NCI-H2081 (cell line): ENCODE measurements at places on chromosomes 6 and 20.

DNA sequence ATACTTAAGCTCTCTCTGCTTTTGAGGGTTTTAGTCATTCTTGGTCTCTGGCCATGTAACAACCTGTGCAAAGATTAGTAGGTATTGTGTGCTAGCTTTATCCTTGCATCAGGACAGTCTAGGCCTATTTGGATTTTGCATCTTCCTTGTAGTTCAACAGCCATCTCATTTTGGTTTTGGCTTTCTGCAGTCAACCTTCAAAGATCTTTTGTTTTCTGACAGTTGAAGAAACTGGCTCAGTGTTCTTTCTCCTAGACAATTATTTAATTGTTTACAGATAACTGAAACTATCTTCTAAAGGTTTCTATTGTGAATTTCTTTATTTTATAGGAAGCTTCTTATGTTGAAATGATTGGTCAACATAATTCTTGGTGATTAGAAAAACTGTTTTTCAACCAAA, 307.5 kb downstream of the CDKAL1 start:
- no peak for DNase-seq

DNA sequence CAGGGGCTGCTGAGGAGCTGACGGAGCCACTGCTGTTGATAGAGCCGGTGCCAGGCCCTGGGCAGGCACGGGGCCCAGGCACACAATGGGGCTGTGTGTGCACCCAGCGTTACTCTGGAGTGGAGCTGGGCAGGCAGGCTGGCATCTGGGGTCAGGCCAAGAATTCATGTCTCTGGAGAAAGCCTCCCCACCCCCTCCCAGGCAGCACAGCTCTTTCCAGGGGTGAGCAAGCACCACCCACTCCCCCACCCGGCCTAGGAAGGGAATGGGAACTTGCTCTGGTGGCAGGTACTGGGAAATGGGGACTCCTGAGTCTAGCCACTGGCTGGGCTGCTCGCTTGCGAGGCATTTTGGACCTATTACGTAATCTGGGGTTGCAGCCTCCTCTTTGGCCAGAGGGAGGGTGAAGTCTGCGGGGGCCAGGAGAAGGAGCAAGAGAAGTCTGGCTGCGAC, 22.7 kb downstream of the TFEB start:
- no peak for DNase-seq

GRCh38 chr20:23361119-23361475, 885 bp upstream of the GZF1 start:
- no peak for DNase-seq

- peak; percentile 41 for DNase-seq
These were observed 31.0 kb downstream of the POM121L2 start for GRCh38 chr6:27281105-27281539.

DNA sequence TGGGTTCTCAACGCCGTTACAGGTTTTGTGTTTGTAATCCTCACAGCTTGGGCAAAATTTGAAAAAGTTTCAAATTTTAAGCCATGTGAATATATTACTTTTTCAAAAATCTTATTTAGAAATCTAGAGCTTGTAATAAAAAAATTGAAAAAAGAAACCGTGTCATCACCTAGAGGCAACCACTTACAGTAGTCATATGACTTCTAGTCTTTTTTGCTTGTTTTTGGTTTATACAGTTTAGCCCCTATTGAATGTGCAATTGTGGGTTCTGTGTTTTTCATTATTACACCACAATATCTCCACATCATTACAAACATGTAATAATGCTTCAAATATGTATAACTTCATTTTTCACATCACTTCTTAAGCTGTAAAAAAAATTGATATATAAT, 888 bp downstream of the DYNLRB1 start:
- no peak for DNase-seq

GRCh38 chr6:67687396-67687795, 947.7 kb upstream of the ADGRB3 start:
- no peak for DNase-seq

DNA sequence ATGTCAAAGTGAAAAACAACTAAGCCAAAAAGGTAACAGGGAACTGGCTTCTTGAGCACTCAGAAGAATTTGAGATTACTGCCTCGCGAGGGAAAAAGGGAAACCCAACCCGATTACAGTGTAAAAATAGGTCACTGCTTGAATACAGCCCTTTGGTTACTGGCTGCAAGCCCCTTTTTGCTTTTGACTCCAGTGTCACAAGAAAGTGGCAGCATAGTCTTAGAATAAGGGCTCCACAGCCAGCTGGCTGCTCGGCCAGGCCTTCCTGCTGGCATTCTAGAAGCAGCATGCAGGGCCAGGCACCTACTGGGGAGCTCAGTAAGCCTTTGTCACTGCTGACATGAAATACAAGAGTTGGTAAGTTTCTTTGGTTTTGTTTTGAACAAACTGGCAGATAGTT, 83.0 kb downstream of the ZHX3 start:
- DNase-seq = no peak

DNA sequence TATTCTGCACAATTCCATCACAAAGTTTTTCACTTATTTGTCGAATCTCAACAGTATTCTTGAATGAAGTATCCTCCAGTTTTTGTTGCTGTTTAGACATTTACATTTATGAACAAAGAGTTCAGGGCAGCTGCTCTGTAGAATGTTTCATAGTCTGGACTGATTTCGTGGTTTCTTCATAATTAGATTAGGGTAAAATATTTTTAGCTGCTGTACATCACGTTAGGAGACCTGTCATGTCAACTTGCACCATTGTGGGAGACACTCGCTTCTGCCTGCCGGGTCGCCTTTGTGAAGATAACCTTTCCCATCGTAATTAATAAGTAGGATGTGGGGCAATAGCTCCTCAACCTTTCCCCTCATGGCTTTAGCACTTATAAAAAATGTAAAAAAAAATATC, 27.5 kb upstream of the RPS6KA2 start:
- no peak for DNase-seq

DNA sequence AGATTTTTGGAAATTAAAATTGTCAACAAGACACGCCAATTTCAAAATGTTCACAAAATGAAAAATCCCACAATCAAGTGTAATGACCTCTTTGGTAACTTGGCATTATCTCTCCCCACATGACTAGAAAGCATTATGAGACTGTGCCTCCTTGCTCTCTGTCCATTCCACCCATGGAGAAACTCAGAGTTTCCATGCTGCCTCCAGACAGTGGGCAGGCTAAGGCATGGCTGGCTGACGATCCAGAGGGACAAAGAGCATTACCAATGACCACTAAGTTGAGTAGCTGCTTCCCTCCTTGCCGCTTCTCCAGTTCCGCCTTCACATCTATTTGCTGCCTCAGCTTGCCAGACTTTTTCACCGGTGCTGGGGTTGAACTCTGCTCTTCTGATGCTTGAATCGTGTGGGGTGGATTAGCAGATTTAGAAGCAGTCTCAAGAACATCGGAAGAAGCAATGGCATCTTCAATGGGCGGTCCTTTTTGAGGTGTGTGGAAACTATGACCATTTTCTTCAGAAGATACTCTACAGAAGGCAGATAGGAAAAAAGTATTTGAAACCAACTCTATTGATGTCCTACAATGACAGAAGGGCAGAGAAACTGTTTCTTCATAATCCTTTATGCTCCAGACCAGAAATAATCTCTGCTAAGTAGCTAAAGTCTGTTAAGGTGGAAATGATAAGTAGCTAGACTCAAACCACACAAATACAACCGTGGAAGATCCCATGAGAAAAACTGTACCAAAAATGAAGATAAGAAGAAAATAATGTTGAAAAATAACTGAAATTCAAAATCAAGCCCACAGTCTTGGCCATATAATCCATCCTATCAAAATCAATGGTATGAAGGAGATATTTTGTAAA, 47.5 kb upstream of the ALDH8A1 start:
- no peak for DNase-seq

- DNase-seq = no peak
These were observed 53.8 kb downstream of the GINS1 start for GRCh38 chr20:25461281-25461650.

- peak; percentile 70 for DNase-seq
These were observed 3.2 kb upstream of the EEF1A2 start for GRCh38 chr20:63501818-63502670.

- no peak for DNase-seq
These were observed 135.9 kb downstream of the SOX4 start for GRCh38 chr6:21729431-21729830.

- DNase-seq = no peak
These were observed 70.6 kb downstream of the CTNNBL1 start for GRCh38 chr20:37764333-37764935.

DNA sequence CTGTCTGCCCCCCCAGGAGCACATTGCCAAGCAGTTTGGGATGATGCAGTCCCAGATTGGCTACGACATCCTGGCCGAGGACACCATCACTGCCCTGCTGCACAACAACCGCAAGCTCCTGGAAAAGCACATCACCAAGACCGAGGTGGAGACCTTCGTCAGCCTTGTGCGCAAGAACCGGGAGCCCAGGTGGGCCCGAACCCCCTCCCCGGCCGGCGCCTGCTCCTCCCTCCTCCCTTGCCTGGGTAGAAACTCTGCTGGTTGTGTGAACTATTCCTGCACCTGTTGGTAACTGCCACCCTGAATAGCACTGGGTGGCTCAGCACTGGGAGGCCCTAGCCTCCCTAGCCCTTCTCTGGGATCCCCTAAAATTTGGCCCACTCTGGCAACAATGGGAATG, 43.7 kb downstream of the UQCC2 start:
- no peak for DNase-seq

- DNase-seq = no peak
These were observed 382.7 kb downstream of the UTRN start for GRCh38 chr6:144667532-144668503.

DNA sequence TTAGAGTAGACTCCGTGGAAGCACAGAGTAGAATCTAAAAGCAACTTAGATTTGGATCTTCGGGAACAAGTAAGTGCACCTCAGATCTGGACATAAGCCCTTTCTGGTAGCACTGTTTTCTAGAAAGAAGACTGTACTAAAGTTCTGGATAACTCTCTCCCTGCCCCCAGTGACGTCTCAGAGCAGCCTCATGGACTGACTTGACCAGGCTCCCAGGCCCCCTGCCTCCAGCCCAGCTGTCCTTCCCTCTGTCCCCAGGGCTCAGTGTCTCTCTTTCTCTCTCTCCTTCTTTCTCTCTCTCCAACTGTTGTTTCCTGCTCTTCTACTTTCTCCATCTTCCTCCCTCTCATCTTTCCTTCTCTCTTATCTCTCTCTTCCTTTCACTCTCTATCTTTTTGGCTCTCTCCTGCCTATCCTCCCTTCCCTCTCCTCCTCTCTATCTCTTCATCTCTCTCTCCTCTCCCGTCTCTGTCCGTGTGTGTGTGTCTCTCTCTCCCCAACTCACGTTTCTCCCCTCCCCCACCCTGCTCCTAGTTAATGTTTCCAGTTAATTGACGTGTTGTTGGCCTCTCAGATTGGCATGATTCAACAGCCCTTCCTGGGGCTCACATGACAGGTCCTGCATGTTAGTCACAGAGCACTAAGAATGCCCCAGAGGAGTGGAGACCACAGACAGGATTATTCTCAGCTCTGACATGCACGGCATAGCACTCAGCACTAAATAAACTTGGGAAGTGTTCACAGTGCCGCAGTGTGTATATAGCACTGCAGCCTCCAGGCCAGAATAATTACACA, 180.4 kb upstream of the FOXQ1 start:
- DNase-seq = no peak

GRCh38 chr20:25399037-25399430, 8.4 kb upstream of the ABHD12 start:
- DNase-seq = peak; percentile 72

- no peak for DNase-seq
These were observed 843 bp downstream of the FBXO9 start for GRCh38 chr6:53066077-53066417.

GRCh38 chr20:56392881-56393482, 537 bp downstream of the CSTF1 start:
- DNase-seq = peak; percentile 40

DNA sequence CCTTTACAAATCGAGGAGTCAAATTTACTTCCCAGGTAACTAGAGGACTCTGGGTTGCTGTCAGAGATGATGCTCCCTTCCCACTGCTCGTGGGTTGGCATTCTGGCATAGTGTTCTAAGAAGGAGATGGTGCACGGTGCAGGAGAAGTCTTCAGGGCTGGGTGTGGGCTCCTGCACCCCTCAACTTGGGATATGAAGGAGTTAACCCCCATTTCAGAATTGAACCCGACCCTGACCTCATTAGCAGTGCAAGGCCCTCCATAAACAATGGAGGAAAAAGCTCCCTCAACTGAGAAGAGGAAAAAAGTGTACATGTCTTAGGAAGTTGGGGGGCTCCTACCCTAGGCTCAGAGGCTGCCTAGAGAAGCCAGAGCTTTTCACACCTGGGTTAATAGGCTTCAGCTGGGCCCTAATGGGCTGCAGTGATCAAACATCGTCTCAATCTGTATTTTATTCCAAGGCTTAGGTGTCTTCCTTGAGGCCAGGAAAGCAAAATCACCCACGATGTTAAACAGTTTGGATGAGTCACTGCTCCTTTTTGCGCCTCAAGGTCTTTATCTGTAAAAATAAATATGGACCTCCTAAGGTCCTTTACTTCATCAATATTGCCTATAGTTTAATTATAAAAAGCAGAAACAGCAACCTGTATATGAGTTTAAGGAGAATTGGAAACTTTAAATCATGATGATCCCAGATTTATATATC, 29.4 kb downstream of the TFAP2B start:
- DNase-seq = no peak

GRCh38 chr6:137799950-137800568, 67.0 kb upstream of the TNFAIP3 start:
- no peak for DNase-seq

DNA sequence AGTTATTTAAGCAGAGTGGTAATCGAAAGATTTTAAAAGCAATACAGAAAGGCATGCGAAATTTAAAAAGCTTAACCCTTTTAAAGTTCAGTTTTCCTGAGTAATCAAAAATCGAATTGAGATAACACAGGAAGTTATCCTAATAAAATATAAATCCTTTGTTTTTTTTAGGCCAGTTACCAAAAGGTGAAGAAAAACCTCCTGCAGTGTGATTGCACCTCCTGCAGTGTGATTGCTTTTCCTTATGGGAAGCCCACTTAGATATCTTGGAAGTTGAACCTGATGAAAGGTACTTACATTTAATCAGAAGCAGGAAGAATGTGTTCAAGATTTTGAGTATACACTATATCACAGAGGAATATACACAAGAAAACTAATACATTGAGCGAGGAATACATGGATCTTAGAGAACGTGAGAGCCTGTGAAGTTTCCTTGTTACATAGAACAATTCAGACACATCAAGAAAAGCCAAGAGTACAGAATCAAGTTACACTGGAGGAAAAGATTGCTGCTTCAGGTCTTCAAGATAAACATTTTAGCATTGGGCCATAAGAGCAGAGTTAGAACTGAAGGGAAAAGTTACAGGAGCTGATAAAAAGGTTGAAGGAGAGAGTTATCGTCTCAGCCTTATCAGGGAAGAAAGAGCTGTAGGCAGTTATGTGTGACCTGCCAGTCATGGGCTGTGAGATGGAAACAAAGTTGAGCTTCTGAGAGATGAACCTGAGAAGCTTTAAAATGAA, 7.7 kb upstream of the TMEM181 start:
- no peak for DNase-seq

- DNase-seq = no peak
These were observed 5.4 kb downstream of the SLC22A23 start for GRCh38 chr6:3451498-3451897.
